ENCODE measurements at places on chromosomes 1 and 21.

DNA sequence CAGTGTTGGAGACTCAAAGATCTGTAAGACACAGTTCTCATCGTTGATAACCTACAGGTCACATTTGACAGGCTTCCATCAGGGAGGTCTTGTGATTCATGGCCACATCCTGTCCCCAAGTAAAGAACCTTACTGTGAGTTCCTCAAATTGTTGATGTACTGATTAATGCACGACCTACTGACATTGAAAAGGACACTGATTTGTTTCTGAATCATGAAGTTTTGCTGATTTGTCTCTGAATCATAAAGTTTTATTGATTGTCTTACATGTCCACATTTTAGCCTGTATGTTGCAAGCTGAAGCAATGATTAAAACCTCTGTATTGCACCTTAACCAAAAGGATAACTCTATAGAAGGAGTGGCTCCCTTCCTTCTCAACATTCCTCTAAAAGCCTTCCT is 476.3 kb upstream of the RUNX1 start:
- DNase-seq = no peak

DNA sequence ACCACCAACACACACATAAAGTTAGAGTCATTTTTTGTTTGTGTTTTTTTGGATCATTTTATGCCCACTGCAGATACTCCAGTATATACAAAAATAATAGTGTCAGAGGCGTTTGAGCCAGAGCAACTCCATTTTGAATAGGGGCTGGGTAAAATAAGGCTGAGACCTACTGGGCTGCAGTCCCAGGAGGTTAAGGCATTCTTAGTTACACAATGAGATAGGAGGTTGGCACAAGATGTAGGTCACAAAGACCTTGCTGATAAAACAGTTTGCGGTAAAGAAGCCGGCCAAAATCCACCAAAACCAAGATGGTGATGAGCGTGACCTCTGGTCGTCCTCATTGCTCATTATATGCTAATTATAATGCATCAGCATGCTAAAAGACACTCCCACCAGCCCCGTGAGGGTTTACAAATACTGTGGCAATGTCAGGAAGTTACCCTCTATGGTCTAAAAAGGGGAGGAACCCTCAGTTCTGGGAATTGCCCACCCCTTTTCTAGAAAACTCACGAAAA is 40.6 kb downstream of the GJA5 start:
- no peak for DNase-seq

- DNase-seq = no peak
Observed at GRCh38 chr1:24349891-24350290, 30.7 kb downstream of the GRHL3 start.

DNA sequence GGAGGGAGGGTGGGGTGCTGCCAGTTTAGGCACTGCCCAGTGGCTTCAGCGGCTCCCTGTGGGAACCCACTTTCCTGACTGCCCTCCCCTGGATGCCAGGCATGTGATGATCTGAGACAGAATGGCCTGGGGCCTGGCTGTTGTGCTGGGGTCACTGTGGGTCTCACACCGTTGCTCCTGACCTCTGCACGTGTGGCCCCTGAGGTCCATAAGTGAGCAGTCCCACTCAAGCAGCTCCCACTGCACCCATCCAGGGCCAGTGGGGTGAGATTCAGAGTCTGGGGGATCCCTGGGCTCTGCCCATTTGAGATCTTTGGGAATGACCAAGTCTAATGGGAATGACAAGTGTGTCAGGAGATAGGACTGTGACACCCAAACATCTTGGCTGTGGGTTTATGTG is 18.0 kb downstream of the PODN start:
- DNase-seq = no peak

DNA sequence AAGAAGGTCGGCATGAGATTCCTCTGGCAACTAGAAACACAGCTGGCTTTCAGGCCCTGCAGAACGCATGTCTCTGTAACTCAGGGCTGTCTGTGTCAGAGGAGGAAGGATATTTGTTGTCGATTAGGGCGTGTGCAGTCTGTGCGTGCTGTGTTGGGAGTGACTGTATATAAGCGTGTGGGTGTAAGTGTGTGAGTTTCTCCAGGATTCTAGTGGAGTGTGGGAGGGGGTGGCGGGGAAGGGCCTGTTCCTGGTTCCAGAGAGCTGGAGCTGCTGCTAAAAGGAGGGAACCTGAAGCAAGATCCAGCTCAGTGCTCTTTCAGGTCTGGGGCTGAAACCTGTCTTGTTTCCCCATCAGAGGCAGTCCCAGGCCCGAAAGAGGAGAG is 74.3 kb downstream of the SLC16A1 start:
- no peak for DNase-seq

DNA sequence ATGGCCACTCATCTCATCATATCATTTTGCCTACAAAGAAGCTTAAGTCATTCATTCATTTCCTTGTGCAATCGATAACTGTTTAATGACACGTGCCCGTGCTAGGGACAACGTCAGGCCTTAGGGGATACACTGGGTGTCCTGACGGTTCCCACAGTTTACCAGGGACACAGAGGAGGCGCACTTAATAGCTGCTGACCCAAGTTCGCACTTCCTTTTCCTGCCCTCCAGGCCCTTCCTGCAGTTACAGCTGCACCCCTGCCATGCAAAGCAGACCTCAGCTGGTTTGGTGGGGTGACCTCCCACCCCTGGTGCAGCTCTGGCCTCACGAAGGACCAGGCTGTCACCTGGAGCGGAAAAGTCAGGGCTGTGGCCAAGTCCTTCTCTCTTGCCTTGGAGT is 4.2 kb downstream of the SPATA21 start:
- no peak for DNase-seq

GRCh38 chr1:31069392-31069791 is 3.9 kb upstream of the PUM1 start:
- DNase-seq = no peak

GRCh38 chr1:27856561-27857343 is 15.6 kb upstream of the THEMIS2 start:
- DNase-seq = no peak

GRCh38 chr1:185033686-185034085 is 11.7 kb upstream of the RNF2 start:
- no peak for DNase-seq

DNA sequence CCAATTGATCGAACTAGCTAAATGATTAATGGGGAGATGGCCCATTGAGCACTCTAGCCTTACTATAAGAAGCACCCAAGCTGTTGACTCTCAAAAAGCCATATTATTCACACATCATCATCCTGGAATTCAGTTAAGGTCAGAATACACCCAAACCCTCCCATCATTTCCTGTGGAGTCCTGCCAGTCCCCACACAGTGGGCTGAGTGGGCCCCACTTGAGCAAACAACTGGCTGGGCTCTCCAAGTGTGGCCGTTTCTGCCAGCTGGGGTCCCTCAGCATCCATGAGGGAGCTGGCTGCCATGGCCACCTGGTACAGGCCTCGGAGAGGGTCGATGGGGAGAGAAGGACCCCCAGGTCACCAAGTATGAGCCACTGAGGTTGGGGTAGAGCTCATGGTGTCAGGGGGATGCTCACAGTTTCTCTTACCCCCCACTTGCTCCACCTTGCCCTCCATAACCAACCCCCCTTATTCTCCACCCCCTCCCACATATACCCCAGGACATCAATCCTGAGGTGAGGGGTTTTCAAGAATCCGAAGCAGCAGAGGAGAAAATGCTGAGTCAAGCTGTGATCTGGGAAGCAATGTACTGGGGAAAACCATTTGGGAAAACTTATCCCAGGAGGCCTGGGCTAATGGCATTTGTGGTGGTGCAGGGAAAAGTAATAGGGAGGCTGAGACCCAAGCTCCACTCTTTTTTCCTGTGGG is 60.3 kb downstream of the UBE2T start:
- no peak for DNase-seq
